Frontal cortex (tissue), 4 donors: ENCODE measurements at places on chromosomes 11 and 22. TPM values are rescaled to one million over a fixed set of nuclear protein-coding genes. Genes with fewer than 3 reads are reported as not detected.

GDPD4 gene
- not detected for total RNA-seq

CHADL gene
- total RNA-seq = 1.6 TPM

IGLL1 gene
- not detected for total RNA-seq

SPECC1L gene
- 47.7 TPM for total RNA-seq

FLRT1 gene
- total RNA-seq = 4.5 TPM

IRAG1 gene
- 1.6 TPM for total RNA-seq

PTPN5 gene
- 36.7 TPM for total RNA-seq

CCDC116 gene
- total RNA-seq = not detected

CALCA gene
- total RNA-seq = not detected

KCNK7 gene
- total RNA-seq = not detected

OR10D3 gene
- total RNA-seq = not detected

LINC01488 gene
- not detected for total RNA-seq

LRP5 gene
- total RNA-seq = 10.2 TPM

MMP8 gene
- total RNA-seq = not detected

NCAM1 gene
- 515 TPM for total RNA-seq

TPBGL gene
- not detected for total RNA-seq

OR51M1 gene
- total RNA-seq = not detected

MMP27 gene
- total RNA-seq = not detected

MMP1 gene
- total RNA-seq = not detected

NXF1 gene
- total RNA-seq = 10.6 TPM

GSTT2B gene
- total RNA-seq = 2.0 TPM

PATZ1 gene
- total RNA-seq = 24.1 TPM

OR8H2 gene
- not detected for total RNA-seq

PITPNB gene
- 39.1 TPM for total RNA-seq

PAMR1 gene
- total RNA-seq = 2.0 TPM

ADM2 gene
- total RNA-seq = not detected

DUSP8 gene
- total RNA-seq = 4.1 TPM

RRM1 gene
- 77.5 TPM for total RNA-seq

RASGRP2 gene
- total RNA-seq = 24.9 TPM

SCN4B gene
- 5.7 TPM for total RNA-seq

SCGB1D2 gene
- not detected for total RNA-seq

PARVG gene
- 0.41 TPM for total RNA-seq

MRPL16 gene
- total RNA-seq = 31.8 TPM

ACTN3 gene
- not detected for total RNA-seq

TALDO1 gene
- total RNA-seq = 77.9 TPM
